Lower leg skin (tissue), 4 donors: ENCODE measurements at places on chromosomes 1 and 21. TPM values are rescaled to one million over a fixed set of nuclear protein-coding genes. Genes with fewer than 3 reads are reported as not detected.

Gene CCDC30
- 1.3 TPM for total RNA-seq

Gene LAMC1
- total RNA-seq = 83.4 TPM

DNA sequence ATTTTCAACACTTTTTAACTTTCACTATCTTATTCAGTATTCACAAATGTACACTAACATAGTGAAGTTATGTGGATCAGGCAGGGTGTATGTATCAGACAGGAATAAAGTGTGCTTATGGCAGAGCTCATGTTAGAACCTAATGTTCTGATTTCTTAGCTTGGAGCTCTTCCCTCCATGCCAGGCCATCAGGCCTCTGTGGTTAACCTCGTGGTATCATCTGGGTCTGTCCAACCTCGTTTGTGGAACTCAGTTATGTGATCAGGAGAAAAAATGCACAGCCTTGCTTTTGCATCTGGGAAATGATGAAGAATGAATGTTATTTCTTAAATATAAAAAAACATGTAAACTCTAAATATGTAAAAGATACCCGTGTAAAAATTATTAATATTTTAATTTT lies 86.9 kb downstream of the MPZL1 start:
- DNase-seq = no peak

- no peak for DNase-seq
Measured at GRCh38 chr1:115748401-115749150, 19.9 kb downstream of the CASQ2 start.

- DNase-seq = no peak
Measured at GRCh38 chr1:184302346-184302745, 84.5 kb upstream of the C1orf21 start.

GRCh38 chr1:16075337-16076030 lies 2.0 kb upstream of the FAM131C start:
- no peak for DNase-seq

- no peak for DNase-seq
Measured at GRCh38 chr1:206554701-206555472, 47.6 kb downstream of the RASSF5 start.

GRCh38 chr21:37863842-37864241 lies 52.4 kb downstream of the KCNJ6 start:
- DNase-seq = no peak

DNA sequence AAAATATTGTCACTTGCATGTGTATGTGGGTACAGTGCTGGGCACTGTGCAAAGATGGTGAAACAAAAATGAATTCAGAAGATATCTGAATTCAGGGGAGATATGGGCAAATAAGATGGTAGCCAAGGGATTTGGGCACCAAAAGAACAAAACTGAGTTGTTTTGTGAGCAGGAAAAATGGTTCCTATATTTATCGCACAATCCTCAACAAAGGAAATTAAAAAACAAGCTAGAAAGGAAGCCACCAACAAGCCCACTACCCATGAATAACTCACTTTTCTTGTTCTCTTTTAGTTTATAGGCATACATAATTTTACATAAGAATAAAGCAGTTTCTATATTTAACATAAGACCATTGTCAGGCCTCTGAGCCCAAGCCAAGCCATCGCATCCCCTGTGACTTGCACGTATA lies 40.7 kb upstream of the VASH2 start:
- DNase-seq = no peak

GRCh38 chr1:87200875-87201638 lies 127.6 kb upstream of the LMO4 start:
- no peak for DNase-seq

GRCh38 chr1:153365696-153366095 lies 8.0 kb downstream of the S100A9 start:
- no peak for DNase-seq

GRCh38 chr1:56533197-56533596 lies 46.2 kb downstream of the PLPP3 start:
- no peak for DNase-seq

DNA sequence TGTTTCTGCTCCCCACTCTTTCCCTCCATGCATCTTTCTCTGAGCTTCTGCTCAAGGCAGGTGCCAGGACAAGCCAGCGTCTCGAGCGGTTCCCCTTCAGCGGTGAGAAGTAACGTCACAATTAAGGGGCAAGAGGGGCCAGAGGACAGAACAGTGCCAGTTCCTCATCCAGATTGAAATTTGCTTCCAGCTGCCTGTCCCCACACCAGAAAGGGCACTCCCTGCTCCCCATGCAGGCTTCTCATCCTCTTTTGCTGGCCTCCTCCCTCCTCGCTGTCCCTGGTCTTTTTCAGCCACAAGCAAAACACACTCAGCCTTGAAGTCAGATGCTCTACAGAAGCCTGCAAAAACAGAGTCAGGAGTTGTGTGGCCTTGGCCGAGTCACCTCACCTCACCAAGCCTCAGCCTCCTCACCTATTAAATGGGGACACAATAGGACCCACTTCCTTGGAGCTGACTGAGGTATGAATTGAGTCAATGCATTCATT lies 35.0 kb upstream of the ECE1 start:
- no peak for DNase-seq

DNA sequence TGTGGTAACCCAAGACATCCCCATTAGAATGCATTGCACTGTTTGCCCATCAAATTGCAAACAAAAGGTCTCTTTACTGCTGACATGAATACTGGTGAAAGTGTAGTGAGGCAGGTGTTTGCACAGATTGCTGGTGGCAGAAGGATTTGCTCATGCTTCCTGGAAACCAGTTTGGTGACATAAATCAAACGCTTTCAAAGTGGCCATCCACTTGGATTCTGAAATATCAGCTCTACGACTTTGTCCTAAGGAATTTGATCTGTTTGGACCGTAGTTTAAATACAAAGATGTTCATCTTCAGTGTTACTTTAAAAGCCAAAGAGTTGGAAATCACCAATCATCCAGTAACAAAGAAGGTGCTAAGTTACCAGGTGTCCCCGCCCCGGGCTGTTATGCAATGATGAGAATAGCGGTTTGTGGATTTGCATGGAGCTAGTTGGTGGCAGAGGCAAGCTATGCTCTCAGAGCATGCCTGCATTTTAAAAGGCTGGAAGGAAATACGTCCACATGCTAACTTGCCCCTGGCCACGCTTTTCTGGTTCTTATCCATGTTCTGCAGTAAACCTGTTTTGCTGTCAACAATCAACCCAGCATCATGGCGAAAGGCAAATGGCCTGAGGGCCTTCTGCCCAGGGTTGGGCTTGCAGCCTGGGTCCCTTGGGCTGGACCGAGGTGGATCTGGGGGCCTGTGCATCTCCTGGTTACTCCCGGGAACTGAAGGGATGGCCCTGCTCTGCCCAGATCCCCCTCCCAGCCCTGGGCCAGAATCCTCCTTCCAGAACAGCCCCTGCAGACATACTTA lies 49.2 kb downstream of the UMODL1 start:
- no peak for DNase-seq

DNA sequence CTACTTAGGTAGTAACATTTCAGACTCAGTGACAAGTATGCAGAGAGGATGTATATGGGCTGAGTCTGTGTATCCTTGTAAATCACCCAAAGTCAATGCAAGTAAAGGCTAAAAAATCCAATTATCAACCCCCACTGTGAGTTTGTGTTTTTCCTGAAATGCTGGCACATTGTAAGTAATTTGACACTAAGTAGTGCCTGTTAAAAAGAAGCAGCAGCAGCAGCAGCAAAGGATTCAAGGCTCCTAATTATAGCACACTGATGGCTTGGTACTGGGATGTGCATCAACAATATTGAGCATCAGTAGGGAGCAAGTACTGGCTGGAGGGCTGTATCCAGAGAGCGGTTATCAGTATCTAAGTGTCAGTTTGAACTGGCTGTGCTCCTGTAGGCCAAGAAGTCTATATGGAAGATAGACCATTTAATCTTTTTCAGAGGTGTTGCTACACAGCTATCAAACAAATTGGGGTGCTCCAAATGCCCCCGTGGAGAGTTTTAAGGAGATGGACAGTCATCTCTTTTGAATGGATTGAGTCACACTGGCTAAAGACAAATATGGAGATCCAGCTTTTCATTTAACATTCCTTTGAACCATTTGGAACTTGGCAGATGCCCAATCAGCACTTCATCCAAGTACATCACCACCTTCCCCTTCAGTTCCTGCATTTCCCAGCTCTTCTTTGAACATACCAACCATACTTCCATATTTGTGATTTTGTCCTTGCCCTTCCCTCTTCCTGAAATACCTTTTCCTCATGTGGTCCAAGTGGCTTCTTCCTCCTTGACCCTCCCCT lies 241.2 kb upstream of the ST6GALNAC5 start:
- no peak for DNase-seq

DNA sequence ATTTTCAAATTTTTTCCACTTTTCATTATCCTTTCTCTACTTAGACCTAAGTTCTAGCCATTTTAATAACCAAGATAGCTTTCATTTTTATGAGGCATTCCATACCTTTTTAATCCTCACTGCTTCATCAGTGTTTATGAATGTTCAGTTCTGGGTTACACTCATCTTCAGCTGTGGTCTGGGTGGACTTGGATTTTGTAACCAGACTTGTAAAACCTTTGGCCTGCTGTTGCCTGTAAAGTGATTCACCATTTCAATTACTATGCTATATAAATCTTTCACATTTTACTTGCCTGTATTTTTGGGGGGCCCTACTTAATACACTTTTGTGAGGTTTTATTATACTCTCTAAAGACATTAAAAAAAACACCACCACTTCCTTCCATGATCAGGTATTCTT lies 46.2 kb downstream of the USP25 start:
- no peak for DNase-seq

- no peak for DNase-seq
Measured at GRCh38 chr1:213110349-213111300, 59.6 kb downstream of the RPS6KC1 start.
